ENCODE measurements at places on chromosomes 5 and 9.

- no peak for DNase-seq
Measured at GRCh38 chr5:179288809-179289185, 56.5 kb downstream of the ADAMTS2 start.

DNA sequence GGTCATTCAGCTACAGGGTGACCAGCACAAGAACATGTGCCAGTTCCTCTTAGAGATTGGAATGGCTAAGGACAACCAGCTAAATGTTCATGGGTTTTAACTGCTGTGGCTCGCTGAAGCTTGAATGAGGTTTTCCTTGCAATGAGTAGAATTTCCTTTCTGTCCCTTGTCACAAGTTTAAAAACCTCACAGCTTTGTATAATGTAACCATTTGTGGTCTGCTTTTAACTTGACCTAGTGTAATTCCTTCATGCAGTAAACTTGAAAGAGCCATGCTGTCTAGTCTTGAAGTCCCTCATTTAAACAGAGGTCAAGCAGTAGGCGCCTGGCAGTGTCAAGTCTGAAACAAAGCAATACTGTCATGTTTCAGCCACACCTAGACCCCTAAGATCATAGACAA lies 181.3 kb upstream of the DMRT1 start:
- no peak for DNase-seq

DNA sequence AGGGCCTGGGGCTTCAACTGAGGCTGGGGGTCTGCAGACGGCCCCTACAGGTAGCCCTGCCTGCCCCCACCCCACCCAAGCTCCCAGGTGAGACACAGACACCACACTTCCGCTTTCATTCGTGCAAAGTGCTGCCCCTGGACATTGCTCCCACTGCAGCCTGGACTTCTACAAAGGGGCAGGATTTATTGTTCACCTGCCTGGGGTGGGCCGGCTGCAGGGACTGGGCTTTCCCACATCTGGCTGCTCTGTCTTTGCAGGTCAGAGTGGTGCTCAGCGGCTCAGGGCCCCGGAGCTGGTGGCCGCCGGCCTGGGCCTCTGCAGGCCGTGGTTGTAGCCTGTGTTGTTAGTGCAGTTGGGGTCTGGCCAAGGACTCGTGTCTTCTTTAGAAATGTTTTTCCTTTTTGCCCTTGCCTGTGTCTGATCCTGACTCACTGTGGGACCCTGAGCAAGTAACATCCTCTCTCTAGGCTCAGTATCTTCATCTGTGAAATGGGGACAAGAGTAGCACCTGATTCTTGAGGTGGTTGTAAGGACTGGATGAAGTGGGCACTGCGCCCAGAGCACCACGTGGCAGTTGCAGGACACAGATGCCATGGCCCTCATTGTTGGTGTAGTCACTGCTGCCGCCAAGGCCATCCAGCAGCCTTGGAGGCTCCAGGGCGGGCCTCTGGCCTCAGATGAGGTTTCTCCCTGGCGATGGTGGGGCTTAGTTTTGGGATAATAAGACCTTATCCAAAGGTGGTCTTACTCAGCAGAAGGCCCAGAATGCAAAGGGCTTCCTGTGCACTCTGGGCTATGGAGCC lies 143.9 kb downstream of the CACNA1B start:
- no peak for DNase-seq

GRCh38 chr9:134698111-134698510 lies 56.5 kb downstream of the COL5A1 start:
- DNase-seq, result no peak

DNA sequence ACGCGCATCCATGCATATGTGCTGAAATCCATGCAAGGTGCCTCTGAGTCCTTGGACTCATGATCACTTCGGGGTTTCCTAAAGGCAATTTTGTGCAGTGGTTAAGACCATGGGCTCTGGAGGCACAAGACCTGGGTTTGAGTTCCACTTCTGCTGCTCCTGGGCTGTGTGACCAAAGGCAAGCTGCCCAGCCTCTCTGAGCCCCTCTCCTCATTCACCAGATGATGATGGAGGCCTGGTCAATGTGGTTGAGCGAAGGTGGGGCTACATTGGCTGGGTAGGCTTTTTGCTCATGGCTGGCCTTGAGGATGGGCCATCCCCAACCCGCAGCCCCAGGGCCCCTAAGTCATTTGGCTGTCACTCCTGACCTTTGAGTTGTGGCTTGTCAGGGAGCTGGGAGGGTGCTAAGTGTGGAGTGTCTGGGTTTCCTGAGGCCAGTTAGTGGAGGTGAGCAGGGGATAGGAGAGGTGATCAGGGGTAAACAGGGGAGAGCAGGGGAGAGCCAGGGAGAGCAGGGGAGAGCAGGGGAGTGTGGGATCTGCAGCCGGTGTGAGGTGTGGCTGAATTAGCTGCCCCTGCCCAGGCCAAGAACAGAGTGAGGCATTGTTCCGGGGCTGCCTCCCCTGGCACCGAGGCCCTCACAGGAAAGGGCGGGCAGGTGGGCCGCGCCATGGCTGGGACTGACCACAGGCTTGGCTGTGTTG lies 64.6 kb upstream of the SYNPO start:
- DNase-seq, result no peak

DNA sequence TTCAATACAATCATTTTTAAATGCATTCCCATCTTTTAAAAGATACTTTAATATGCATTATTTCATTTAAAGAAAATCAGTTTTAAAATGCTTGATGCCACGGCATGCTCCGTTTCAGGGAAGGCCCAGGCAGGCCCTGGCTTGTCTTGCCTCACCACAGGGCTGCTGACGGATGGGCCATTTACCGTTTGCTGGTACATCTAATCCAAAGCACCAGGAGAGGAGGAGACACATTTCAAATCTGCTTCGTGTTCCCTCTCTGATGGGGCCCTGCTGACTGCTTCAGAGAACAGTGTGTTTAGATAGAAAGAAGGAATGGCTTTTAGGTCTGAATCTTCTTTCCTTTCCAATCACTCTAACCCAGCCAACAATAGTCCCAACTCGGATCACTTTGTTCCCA lies 185.2 kb downstream of the DCP2 start:
- no peak for DNase-seq

DNA sequence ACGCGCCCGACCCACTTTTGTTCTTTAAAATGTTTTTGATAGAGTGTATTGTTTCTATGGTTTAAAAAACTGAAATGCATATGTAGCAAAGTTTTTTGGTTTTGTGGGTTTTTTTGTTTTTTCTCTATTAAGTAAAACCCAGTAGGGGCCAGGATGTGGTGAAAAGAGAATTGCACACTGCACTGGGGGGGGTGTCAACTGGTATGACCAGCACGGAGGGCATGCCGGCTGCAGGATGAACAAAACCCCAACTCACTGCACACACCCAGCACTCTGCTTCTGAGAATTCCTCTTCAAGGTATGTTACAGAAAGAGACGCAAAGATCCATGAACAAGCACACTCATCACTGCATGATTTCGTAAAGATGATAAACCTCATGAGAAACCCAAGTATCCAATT lies 75.0 kb downstream of the STK10 start:
- no peak for DNase-seq

GRCh38 chr9:112894041-112894440 lies 3.4 kb upstream of the SLC46A2 start:
- DNase-seq, result no peak

DNA sequence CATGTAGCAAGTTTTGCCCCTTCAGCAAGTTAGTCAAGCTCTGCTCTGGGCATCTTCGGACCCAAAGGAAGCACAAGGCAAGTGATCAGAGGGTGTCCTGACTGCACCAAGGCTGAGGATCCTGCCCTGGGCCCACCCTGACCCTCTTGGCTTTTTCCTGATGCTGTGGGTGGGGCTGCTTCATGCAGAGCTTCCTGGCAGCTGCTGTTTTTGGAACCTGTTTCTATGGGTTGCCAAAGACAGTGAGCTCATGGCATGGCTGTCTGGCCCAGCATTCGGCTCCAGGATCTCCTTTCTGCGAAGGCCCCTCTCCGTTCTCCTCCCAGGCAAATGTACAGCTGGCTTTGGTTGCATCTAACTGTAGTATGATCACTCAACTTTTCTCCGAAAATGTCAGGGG lies 497.9 kb downstream of the ARHGEF28 start:
- no peak for DNase-seq

DNA sequence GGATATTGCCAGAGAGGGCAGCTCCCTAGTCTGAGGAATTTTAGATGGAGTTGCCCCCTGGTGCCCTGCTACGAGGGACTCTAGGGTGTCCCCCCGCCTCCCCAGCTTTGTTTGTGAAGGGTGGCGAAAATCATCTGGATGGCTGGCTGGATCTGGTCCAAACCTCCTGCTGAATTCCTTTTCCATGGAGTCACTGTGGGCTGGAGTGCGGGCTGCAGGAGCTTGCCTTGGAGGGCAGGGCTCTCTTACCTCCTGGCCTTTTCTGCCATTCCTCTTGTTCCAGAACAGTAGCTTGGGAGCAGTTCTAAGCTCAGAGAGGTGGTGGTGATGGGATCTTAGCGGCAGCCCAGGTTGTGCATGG lies 2.1 kb downstream of the SYNPO start:
- DNase-seq, result no peak

- no peak for DNase-seq
Measured at GRCh38 chr9:135070198-135070951, 17.1 kb upstream of the OLFM1 start.

GRCh38 chr5:43041669-43042175 lies 1.6 kb upstream of the ANXA2R start:
- DNase-seq, result no peak

- DNase-seq, result no peak
Measured at GRCh38 chr5:50655067-50655809, 11.2 kb upstream of the PARP8 start.

- no peak for DNase-seq
Measured at GRCh38 chr5:159929176-159929575, 12.9 kb downstream of the ADRA1B start.

- DNase-seq, result no peak
Measured at GRCh38 chr5:51109786-51110410, 273.4 kb upstream of the ISL1 start.

- DNase-seq, result no peak
Measured at GRCh38 chr5:132258102-132259068, 889 bp downstream of the PDLIM4 start.

- no peak for DNase-seq
Measured at GRCh38 chr9:80049096-80049782, 477.5 kb downstream of the TLE4 start.

DNA sequence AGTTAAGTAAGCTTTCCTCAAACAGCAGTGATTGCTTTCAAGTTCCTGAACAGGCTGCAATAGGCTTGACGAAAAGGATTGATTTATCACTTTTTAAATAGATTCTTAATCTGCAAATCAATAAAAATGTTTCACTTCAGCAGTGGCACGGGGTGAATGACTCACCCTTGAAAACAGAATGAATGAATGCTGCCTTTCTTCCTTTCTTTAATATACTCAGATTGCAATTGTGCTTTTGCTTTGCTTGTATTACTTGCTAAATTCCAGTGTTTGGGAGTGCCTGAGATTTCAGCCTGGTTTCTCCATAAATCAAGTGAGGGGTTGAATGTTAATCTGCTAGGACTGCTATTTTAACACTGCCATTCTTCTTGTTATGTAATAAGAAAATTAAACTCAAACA lies 1293.8 kb downstream of the PTPRD start:
- DNase-seq, result no peak

DNA sequence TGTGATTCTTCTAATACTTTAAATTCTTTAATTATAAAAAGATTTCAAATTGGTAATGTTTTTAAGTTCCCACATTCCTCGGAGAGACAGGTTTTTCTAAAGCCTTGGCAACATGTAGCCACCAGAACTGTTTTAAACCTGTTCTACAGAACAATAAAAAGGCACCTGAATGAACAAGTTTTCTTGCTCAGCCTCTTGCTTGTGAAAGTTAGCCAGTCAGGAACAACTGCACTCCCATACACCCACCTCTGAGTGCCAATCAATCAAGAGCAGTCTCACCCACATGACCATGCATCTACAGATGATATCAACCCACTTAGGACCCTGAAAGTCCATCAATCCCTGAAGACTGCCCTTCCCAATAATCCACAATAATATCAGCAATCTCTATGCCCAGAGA lies 62.3 kb downstream of the AP3B1 start:
- DNase-seq, result no peak

DNA sequence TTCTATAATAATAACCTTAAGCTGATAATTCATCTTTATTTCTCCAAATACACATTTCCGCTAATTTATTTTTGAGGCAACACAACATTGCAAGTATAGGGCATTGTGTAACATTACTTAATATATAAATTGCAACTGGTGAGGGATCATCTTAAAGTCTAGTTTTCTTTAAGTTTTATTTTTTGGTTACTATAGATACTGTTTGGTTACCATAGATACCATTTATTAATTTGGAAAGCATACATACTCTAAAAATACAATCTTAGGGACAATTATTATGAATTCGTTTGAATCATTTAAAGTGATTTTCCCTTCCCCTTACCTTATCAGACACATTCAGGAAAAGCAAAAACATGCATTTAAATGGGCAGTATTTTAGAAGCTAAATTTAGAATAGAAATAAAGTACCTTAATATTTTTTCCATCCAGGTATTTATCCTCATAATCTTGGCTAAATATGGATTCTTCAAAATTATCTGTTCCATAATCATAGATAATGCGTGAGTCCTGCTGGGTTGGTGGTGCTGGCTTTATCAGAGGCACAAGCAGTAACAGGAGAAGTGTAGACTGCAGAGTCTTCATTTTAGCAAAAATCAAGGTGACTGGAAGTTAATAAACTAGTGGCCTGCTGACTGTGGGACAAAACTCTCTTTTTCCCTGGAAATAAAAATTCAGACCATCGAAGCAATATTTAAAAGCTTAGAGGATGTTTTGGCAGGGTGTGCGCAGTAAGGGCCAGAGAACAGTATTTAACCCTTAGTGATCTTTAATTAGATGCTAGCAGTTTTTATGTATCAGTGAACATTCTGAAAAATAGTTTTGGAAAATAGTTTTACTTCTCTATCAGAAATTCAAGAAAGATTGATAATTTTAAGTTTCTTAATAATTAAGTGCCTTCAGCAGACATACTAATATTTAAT lies 1.3 kb downstream of the OGN start:
- no peak for DNase-seq

- DNase-seq, result no peak
Measured at GRCh38 chr9:73114058-73114457, 37.6 kb upstream of the ANXA1 start.

DNA sequence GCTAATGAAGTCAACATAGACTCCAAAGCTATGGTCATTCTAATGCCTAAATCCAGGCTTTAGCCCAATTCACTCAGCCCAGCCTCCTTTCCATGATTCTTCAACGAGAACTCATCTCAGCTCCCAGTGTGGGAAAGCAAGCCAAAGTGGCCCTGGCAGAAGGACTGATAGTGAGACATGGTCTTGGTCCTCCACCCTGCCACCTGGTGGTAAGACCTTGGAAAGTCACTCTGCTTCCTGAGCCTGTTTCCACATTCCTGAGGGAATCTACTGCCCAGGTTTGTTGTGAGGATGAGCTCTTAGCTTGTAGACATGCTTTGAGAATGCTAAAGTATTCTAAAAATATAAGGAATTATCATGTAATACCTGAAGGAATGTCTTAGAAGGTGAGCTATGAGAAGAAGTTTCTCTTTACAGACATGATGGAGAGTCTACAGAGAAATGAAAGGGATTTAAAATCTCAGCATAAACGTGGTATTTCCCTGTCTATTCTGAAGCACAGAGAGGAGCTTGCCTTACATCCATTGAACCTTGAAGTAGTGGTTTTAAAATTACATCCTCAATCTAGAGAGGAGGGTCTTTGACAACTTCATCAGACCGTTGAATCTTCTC lies 173.5 kb downstream of the TRIM32 start:
- DNase-seq, result peak; percentile 57

Data from HFF-Myc (cell line).